ENCODE measurements at places on chromosomes 16 and 17. TPM values are rescaled to one million over a fixed set of nuclear protein-coding genes. Genes with fewer than 3 reads are reported as not detected.

Gene SEPTIN12
- total RNA-seq, result not detected

Gene SLC5A10
- not detected for total RNA-seq

Gene C16orf89
- not detected for total RNA-seq

Gene HS3ST3B1
- total RNA-seq, result not detected

Gene APOBR
- not detected for total RNA-seq

Gene C17orf113
- total RNA-seq, result 0.09 TPM

Gene MEOX1
- not detected for total RNA-seq

Gene VMO1
- total RNA-seq, result 0.19 TPM

Gene KRTAP1-1
- total RNA-seq, result not detected
